ENCODE measurements at places on chromosomes 6 and 20. TPM values are rescaled to one million over a fixed set of nuclear protein-coding genes. Genes with fewer than 3 reads are reported as not detected.

MRPL14 gene
- total RNA-seq = 37.6 TPM

SLC22A7 gene
- not detected for total RNA-seq

DUSP15 gene
- total RNA-seq = not detected

BEND3 gene
- total RNA-seq = 2.9 TPM

FKBP1C gene
- 0.92 TPM for total RNA-seq

SLC4A11 gene
- 0.77 TPM for total RNA-seq

LY6G6D gene
- total RNA-seq = not detected

CST2 gene
- not detected for total RNA-seq

SLCO4A1 gene
- 54.2 TPM for total RNA-seq

SLC16A10 gene
- 3.2 TPM for total RNA-seq

SAPCD1 gene
- total RNA-seq = 9.8 TPM

IFNGR1 gene
- 18.7 TPM for total RNA-seq

BPIFB1 gene
- not detected for total RNA-seq

STX11 gene
- total RNA-seq = 14.5 TPM

ELOVL4 gene
- 0.79 TPM for total RNA-seq

SLC17A3 gene
- 0.75 TPM for total RNA-seq

Data from activated CD4-positive, alpha-beta T cell treated with anti-CD3 and anti-CD28 coated beads, Interleukin-2, amount 10 ng/mL, durations not matched to agents 7 days and 5 days (primary cell).